ENCODE measurements at places on chromosomes 7 and 10. TPM values are rescaled to one million over a fixed set of nuclear protein-coding genes. Genes with fewer than 3 reads are reported as not detected.
A peak's percentile ranks its signal among the peaks of the same experiment; 100 is the strongest.

- DNase-seq: no peak
These were observed 50.9 kb downstream of the DCLRE1A start for GRCh38 chr10:113802997-113803396.

DNA sequence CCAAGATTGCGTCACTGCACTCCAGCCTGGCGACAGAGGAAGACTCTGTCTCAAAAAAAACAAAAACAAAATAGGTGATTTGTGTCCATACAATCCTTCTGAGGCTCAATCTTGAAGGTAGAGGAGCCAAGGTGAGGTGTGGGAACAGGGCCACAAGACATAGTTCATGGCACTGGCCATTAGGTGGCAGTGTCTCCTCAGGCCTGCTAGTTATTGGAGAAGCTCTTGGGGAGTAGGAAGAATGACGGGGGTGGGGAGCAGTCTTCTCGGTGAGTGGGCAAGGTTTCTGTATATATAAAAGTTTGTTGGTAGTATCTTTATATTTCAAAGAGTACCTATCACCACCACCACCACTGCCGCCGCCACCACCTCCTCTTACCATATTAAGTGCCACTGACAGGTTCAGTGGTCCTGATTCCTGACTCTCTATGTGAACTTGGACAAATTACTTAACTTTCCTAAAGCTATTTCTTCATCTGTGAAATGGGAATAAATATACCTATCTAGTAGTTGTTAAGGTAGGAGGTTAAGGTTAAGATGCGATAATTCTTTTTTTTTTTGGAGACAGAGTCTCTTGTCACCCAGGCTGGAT, 24.0 kb downstream of the CCSER2 start:
- no peak for DNase-seq

- no peak for DNase-seq
These were observed 98.7 kb downstream of the POLL start for GRCh38 chr10:101489355-101489754.

SPDYE5 gene
- total RNA-seq: not detected

PDE1C gene
- total RNA-seq: 2.2 TPM

GRCh38 chr10:15737656-15738055, 17.9 kb upstream of the ITGA8 start:
- no peak for DNase-seq

- peak; percentile 85 for DNase-seq
These were observed 108.3 kb downstream of the NKX6-2 start for GRCh38 chr10:132677473-132678227.

CPA4 gene
- 3.2 TPM for total RNA-seq

DNA sequence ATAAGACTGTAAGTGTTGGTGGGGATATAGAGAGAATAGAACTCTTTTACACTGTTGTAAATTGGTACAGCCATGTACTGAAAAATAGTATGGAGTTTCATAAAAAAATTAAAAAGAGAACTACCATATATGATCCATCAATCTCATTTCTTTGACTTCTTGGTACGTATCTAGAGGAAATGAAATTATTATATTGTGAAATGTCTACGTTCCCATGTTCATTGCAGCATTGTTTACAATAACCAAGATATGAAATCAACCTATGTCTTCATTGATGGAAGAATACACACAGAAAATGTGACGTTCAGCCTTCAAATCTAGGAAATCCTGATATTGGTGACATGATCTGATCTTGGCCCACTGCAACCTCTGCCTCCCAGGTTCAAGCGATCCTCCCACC, 32.0 kb downstream of the SHOC2 start:
- DNase-seq: no peak

DNA sequence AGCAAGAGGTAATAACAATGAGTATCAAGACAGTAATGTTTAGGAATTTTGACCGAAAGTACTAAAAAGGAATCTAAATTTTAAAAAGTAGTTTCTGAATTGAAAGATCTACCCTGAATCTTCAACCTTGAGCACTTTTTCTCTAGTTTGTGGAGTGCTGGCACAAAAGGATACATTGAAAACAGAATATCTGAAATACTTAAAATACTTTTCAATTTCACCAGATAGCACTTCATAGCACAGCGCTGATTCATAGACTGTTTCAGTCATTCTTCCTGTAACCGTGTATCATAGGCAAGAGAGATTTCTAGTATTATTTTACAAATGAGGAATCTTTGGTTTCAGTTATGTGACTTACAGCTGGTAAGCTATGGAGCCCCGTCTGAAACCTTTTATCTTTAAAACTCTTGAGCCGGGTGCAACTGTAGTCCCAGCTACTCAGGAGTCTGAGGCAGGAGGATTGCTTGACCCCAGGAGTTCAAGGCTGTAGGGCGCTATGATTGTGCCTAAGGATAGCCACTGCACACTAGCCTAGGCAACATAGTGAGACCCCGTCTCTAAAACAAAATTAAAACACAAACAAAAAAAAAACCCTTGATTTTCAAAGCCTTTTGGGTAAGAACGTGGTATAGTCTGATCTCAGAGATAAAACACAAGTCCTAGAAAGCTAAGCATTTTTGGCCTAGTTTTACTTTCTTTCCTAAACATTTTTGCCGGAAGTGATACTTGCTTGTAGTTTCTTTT, 35.1 kb downstream of the FHIP2A start:
- no peak for DNase-seq

GRCh38 chr7:154640266-154640865, 362.6 kb downstream of the PAXIP1 start:
- DNase-seq: no peak

GRCh38 chr10:25339966-25340365, 165.2 kb downstream of the GPR158 start:
- no peak for DNase-seq

CFAP43 gene
- total RNA-seq: 0.06 TPM
